Stimulated activated CD4-positive, alpha-beta T cell treated with anti-CD3 and anti-CD28 coated beads, Interleukin-2, amount 100 ng/mL, for 4 hours (primary cell): ENCODE measurements at places on chromosomes 1 and 21.

- DNase-seq, result peak; percentile 94
Measured at GRCh38 chr1:154982897-154983648, at the start of gene FLAD1. Gene FLAD1 (plus strand): TSS chr1:154983344. CDS start chr1:154983695, 351 bp downstream.

GRCh38 chr21:16437586-16437985, 707.8 kb downstream of the USP25 start:
- DNase-seq, result no peak

DNA sequence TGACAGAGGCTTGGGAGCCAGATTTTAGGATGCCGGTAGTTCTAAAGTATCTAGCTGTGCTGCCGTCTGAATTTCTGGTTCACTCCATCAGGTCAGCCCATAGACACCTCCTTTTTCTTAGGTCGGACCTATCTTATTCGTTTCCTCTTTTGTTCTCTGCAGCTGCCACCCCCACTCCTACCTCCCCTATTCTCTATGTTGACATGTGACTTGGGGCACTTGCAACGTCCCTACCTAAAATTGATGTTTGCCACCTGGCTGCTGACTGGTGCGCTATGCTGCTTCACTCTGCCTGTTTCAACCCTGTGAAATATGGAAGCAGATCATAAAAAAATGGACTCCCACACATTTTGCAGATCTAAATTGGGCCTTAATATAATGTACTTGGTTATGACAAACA, 55.3 kb downstream of the PBX1 start:
- no peak for DNase-seq

GRCh38 chr1:201880928-201881571, 7.6 kb upstream of the SHISA4 start:
- DNase-seq, result no peak

DNA sequence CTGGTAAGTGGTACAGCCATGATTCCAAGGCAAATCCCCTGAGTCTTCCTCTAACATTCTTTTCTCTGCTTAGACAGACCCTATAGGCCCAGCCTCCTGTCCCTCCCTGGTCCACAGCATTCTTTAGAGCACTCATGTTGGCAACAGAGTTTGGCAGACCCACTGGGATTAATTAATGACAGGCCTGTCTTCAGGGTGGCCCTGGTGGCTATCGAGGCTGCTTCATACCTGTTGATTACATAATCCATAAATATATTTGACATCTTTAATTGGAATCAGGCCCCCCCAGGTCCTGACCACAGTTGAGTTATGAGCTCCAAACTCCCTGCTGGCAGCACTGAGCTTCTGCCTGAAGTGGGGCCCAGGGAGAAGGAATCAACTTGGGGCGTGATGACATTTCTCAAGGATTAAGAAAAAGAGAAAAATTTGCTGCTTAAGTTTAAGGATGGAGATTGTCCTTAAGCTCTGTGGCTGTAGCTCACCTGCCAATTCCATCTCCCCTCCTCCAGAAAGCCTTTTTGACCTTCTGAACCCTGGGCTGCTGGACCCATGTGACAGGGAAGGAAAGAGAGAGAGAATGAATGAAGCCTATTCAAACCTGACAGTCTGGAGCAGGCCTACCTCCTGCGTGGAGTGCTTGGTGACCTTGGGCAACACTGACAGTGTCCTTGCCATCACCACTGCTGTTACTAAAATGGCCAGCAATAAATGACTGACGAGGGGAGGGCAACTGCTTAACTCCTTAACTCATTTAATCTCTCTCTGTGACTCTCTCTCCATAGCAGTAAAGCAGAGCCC, 156.6 kb downstream of the TRABD2B start:
- DNase-seq, result no peak

GRCh38 chr1:59481881-59482505, 185.1 kb downstream of the FGGY start:
- no peak for DNase-seq

GRCh38 chr1:51924455-51924854, 45.9 kb upstream of the NRDC start:
- no peak for DNase-seq

DNA sequence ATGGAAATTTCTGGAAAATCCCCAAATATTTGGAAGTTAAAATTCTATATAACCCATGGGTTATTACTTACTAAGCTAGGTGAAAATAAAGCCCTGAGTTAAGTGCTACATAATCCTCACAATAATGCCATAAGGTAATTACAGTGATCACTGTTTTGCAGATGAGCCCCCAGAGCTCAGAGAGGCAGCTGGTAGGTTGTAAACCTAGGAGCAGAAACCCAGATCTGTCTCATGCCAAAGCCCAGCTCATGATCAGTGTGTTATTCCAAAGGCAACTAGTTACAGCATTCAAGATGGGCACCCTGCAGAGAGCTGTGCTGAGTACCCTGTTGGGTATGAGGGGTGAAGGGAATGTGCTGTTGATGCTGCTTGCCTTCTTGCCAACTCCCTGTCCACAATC, 10.8 kb upstream of the MYOG start:
- DNase-seq, result no peak

GRCh38 chr1:7250597-7251453, 465.6 kb downstream of the CAMTA1 start:
- DNase-seq, result no peak

DNA sequence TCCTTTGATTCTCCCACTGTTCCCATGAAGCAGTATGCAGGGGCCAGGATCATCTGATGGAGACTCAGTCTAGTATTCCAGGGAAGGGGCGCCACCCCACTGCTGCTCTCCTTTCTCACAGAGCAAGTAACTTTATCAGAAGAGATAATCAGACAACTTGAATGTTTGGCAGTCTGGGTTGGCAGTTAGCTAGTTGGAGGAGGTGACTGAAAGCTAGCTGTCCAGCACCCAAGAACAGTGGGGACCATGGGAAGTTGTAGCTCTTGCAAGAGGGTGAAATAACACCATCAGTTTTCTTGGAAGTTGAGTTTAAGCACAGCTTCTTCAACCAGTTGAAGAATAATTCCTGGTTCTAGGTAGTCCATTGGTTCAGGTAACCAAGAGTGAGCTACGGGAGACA, 22.2 kb upstream of the AGL start:
- DNase-seq, result no peak

GRCh38 chr1:28671254-28671780, 2.7 kb downstream of the GMEB1 start:
- no peak for DNase-seq

DNA sequence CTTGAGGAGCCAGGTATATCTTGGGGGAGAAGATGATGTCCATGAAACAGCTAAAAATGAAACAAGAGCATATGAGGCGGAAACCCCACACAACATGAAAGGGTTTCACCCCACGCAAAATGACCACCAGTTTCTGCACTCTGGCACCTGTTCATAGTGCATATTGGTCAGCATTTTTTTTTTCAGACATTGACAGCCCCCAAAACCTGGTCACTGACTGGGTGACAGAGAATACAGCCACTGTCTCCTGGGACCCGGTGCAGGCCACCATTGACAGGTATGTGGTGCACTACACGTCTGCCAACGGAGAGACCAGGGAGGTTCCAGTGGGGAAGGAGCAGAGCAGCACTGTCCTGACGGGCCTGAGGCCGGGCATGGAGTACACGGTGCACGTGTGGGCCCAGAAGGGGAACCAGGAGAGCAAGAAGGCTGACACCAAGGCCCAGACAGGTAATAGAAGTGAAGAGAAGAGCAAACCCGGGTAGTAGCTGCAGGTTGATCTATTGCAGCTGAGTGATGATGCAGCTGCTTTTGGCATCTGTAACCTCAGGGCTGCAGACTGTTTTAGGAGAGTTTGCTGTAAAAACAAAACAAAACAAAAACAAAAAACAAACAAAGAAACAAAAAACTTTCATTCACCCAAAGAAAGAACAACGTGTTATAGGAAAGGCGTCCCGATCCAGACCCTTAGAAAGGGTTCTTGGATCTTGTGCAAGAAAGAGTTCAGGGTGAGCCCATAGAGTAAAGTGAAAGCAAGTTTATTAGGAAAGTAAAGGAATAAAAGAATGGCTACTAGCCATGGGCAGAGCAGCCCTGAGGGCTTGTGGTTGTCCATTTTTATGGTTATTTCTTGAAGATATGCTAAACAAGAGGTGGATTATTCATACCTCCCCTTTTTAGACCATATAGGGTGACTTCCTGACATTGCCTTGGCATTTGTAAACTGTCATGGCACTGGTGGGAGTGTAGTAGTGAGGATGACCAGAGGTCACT, 51.0 kb downstream of the TNN start:
- DNase-seq, result no peak

DNA sequence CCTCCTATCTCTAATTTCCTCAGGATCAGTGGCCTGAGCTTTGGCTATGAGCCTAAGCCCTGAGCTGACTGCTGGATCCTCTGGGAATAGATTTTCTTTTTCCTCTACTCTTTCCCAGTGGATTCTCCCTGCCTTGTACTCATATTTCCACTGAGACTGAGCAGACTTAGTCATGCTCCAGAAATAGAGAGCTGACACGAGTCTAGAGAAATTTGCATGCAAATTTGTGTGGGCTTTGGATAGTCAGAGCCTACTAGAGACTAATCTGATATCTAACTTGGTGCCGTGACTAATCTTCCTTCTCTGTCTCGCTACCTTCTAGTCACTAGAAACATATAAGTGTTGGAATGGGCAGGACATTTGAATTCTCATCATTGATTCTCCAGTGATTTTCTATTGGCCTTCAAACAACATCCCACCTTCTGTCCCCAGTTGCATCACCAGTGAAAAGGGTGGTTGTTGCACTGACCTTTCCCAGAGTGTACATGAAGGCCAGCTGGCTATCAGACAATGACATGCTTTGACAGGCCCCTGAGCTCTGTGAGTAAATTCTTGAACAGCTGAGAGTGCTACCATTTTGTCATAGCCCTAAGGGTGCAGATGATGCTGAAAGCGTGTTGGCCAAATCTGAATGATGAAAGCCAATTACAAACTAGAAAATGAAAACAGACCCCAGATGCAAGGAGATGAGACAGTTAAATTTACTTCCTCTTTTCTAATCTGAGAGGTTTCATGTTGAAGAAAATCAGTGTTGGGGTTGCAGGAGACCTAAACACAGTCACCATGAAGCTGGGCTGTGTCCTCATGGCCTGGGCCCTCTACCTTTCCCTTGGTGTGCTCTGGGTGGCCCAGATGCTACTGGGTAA, at the start of gene FCRLA:
Gene FCRLA, plus strand, starts transcription at position 748 of the 866 bp plus-strand sequence. Its CDS starts 36 bp downstream, at position 784.
- DNase-seq, result no peak

DNA sequence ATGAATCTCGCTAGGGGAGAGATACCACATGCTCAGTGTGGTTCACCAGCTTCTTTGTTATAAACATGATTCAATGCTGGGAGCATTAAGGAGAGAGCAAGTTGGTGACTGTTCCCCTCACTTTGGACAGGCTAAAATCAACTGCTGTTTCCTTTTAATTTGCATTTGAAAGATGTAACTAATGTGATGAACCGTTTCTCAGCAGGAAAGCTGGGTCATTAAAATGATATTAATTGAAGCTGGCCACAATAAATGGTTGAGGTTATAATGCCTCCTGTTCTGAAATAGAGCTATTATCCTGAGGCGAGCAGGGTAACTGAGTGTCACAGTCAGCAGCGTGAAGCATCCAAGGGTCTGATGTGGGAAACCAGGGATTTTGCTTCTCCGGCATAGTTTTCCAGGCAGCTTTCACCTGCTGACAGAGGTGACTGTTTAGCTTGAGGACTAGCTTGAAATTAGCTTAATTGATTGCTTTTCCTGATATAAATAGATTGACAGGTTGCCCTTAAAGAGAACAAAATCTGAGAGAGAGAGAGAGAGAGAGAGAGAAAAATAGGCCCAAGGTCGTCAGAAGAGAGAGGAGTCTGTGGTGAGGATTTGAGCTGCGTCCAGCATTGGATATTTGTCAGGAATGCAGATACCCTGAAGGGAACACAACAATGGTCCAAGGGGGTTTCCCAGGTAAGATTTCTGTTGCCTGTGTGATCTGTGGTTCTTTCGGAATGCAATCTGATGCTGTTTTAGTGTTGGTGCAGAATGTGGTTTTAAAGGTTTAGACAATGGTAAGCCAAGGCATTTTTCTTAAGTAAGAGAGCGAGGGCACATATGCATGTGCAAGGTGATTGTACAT, 209.7 kb downstream of the PATJ start:
- no peak for DNase-seq

DNA sequence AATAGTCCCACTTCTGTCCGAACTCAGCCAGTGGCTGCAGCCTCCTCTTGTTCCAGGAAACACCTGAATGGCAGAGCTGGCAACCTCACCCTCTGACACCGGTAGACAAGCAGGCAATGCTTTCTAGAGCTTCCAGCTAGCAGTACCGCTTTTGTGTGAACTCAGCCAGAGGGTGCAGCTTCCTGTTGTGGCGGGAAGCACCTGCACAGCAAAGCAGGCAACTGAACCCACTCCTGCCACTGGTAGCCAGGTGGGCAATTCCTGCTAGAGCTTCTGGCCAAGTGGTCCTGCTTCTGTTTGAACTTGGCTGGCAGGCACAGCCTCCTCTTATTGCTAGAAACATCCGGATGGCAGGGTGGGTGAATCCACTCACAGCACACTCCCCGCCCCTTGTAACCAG, 40.1 kb upstream of the TMPRSS15 start:
- DNase-seq, result no peak

GRCh38 chr1:84677415-84678099, 12.7 kb downstream of the SSX2IP start:
- DNase-seq, result no peak

DNA sequence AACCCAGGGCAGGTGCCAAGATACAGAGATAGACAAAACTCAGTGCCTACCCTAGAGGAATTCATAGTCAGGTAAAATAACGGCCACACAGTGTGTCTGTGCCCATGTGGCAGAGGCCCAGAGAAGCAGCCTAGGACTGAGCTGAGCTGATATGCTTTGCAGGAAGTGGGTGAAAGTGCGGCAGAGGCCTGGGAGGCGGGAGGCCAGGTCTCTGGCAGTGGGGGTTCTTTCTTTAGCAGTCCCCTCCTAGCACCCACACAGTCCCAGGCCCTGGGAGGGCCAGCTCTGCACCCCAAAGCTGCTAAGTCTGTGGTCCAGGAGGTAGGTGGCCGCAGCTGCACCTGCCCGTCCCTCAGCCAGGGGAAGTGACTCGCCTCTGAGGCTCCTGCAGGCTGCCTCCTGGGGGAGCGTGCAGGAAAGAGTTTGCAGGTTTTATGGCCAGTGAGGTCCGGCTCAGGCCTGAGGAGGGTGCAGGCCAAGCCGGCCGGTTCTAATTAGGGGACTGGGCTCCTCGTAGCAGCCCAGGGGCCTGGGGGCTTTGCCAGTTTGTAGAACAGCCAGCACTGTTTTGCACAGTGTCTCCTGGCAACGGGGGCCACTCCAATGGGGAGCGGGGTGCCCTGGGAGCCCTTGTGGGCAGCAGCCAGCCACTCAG, 107.9 kb downstream of the SPSB1 start:
- no peak for DNase-seq

GRCh38 chr1:244388961-244389360, 62.7 kb downstream of the ADSS2 start:
- no peak for DNase-seq

DNA sequence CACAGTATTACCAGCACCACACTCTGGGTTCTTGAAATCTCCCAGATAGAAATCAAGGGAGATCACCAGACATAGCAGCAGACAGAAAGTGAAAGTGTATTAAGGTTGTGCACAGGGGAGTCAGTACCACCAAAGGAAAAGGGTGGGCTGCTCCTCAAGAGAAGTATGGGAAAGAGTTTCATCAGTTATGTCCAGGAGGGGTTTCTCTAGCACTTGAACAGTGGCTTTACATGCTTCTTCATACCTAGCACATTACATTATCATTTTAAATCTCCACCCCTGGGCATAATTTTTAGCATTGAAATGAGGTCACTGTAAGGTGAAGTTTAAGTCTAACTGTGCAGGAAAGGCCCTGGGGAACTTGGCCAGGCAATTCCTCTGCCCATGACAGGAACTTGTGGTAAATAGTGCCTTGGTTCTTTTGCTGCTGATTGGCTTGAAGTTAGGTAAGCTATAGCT, 601.0 kb downstream of the NUF2 start:
- DNase-seq, result no peak
